ENCODE measurements at places on chromosomes 7 and 10. TPM values are rescaled to one million over a fixed set of nuclear protein-coding genes. Genes with fewer than 3 reads are reported as not detected.

DNA sequence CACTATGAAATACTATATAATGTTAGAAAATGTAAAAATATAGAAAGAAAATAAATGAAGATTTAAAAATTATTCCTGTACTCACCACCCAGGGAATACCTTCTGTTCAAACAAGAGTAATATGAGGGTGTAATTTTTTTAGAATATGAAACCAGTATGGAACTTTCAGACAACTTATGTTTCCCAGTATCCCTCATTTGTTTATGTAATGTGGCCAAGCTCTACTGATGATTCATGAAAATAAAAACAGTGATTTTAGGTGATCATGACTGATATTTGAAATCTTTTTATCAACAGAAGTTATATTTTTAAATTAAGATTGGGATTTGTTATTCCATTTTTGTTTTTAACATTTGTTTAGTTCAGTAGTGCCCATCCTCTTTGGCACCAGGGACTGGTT lies 18.8 kb downstream of the SLK start:
- no peak for DNase-seq

DNA sequence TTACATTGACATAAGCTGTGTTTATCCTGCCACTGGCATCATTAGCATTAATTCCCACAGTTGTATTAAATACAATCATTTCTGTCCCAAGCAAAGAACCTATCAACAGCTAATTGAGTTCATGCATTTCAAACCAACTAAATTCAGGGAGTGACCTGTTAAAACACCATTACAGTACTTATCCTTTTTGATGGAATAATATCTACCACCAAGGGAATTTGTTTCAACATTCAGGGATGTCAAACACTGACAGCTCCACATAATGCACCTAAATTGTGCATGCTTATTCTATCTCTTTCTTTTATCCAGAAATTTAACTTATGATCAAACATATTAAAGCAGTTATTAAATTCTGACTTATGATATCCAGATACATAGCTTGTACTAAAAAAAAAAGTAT lies 136.8 kb downstream of the NSUN6 start:
- DNase-seq = no peak

DNA sequence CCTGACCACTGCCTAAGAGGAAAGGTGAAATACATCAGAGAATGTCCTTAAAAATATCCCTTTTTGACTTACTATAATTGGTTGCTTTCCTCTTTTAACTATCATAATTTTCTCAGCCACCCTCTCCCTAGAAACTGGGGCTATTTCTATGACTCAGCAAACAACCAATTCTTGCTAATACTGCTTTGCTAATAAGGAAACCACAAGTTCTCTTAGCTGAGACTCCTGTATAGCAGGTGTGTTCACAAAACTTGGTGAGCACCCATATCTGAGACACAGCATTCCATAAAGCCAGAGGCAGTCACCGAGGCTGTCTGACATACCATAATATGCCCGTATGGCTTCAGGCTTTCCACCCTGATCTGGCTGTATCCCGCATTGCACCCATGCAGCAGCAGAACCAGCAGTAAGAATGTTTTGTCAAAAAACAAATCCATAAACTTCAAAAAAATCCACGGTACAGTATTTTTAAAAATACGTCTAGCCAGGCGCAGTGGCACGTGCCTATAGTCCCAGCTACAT lies 191.7 kb upstream of the C7orf33 start:
- no peak for DNase-seq

DNA sequence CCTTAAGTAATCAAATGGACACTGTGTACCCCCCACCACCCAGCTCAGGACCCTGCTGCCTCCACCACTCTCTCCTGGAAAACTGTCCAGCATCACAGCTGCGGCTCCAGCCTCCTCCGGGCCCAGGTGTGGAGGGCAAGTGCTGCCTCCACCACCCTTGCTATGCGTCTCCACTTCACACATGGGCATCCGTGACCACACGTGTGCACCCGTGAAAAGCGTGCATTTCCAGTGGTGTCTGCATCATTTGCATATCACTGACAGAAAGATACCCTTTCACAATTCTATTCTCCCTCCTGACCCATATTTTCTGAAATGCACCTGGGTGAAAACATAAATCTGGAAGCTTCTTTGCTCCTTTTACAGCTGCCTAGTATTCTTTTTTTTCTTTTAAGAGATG lies 89.7 kb upstream of the PDGFA start:
- DNase-seq = no peak

DNA sequence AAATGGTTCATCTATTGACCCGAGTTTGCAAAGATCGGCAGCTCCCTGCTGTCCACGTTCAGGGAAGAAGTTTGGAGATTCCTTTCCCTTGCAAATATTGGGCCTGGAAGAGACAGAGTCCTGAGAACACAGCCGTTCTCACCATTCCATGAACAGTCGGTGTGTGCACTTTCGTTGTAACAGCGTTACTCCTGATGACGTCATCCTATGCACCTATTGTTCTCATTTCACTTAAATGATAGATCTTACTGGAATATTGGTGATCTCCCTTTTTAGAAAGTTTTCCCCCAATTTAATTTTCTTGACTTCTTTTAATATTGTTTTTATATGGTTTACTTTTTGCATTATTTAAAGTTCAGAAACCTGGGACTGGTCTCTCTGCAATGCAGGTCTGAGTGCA lies 320.7 kb upstream of the PFKP start:
- no peak for DNase-seq

- peak; percentile 62 for DNase-seq
Measured at GRCh38 chr7:114979388-114979787, 57.5 kb downstream of the MDFIC start.

- DNase-seq = no peak
Measured at GRCh38 chr7:138626846-138627245, 74.3 kb downstream of the SVOPL start.

DNA sequence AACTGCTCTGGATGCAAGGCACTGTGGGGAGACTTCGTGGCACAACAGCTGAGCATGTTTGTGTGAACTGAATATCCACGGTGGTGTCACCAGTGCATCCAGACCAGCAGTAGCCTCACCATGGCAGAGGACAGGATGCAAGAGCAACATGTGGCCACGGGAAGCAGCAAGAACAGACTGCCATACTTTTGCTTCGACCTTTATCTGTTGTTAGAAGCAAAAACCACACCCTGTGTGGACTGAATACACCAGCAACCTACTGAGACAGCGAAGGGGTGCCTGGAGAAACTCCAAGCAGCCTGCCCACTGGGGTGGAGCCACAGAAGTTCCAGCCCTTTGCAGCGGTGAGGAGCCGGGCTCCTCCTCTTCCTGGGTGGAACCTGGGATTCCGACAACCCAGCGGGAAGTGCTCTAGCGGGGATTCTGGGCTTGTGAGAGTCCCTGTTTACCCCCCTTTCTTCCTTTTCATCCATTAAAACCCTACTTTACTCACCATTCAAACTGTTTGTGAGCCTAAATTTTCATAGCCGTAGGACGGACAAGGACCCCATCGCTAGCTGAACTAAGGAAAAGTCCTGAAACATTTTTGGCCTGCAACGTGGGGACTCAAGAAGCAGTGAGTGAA lies 584.9 kb downstream of the GRM8 start:
- no peak for DNase-seq

NUB1 gene
- total RNA-seq = 38.6 TPM

JCAD gene
- 37.7 TPM for total RNA-seq

DNA sequence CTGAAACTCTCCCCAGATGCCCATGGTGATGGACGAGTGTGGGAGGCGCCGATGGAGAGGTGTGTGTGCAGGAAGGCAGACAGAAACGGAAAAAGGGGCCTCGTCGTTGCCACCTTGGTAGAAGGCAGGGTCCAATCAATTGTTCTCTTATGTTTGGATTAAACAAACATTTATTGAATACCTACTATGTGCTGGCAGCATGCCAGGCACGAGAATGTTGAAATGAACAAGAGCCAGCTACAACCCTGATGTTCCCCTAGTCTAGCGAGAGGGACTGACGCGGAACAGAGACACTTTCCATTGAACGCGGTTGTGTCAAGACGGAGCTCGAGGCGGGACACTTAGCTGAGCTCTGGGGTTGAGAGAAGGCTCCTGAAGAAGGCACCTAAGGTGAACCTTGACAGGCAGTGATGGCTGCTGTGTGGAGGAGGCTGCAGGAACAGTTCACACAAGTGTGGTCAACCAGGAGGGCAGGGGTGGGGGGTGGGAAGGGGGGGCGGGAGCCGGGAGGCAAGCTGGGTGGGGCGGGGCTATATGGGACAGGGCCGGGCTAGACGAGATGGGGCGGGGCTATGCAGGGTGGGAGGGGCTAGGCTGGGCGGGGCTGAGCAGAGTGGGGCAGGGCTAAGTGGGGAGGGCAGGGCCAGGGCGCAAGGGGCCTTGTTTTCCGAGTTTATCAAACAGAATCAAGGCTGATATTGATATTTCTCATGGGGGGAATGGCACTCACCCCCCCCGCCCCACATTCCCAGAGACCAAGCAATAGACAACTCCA lies 181.0 kb downstream of the GATA3 start:
- DNase-seq = no peak

SLC35G1 gene
- 5.7 TPM for total RNA-seq

Data from right cardiac atrium (tissue), 5 donors.